ENCODE measurements at places on chromosomes 5 and 9.

- DNase-seq = peak; percentile 85
Observed at GRCh38 chr9:27861887-27862286, 288.6 kb upstream of the C9orf72 start.

- DNase-seq = no peak
Observed at GRCh38 chr5:72485430-72485974, 21.7 kb downstream of the ZNF366 start.

DNA sequence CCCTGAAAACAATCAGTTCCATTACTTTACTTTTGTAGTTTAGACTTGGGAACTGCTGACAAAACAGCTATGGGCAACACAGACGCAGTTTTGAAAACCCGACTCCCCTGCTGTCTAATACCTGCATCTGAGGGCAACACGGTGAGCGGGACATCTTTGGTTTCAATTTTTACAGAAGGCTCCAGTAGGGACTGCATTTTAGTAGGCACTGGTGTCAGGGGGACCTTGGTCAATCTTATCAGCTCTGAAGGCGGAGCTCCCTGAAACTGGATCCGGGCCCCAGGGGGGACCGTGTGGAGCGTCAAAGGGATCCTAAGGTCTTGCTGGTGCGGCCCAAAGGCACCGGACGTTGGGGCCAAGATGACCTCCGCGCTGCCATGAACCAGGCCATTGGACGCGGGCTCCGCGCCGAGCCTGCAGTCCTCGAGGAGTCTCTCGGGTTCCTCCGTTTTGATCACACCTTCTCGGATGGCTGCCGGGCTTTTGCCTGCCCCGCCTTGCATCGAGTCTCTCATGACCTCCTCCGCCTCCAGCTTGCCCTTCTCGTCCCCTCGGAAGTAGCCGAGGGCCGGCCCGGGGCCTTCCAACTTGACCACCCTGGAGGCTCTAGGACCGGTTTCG, 1.1 kb downstream of the SOX30 start:
- DNase-seq = no peak

DNA sequence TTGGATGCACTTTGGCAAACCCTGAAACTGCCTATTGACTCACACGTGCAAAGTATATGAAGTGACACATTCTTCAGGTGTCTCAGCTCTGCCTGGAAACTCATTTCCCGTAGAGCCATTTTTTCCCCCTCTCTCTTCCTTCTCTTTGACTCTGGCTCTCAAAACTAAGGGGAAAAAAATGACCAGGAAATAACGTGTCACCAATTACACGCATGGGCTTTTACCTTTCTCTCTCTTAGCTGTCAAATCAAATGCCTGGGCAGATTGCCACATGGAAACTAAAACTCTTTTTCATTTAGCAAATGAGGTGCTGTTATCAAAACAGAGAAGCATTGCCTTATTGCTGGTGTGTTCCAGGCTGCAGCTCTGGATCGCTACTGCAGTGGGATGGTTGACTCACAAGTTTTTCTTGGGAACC, 18.3 kb upstream of the IFNK start:
- DNase-seq = no peak

DNA sequence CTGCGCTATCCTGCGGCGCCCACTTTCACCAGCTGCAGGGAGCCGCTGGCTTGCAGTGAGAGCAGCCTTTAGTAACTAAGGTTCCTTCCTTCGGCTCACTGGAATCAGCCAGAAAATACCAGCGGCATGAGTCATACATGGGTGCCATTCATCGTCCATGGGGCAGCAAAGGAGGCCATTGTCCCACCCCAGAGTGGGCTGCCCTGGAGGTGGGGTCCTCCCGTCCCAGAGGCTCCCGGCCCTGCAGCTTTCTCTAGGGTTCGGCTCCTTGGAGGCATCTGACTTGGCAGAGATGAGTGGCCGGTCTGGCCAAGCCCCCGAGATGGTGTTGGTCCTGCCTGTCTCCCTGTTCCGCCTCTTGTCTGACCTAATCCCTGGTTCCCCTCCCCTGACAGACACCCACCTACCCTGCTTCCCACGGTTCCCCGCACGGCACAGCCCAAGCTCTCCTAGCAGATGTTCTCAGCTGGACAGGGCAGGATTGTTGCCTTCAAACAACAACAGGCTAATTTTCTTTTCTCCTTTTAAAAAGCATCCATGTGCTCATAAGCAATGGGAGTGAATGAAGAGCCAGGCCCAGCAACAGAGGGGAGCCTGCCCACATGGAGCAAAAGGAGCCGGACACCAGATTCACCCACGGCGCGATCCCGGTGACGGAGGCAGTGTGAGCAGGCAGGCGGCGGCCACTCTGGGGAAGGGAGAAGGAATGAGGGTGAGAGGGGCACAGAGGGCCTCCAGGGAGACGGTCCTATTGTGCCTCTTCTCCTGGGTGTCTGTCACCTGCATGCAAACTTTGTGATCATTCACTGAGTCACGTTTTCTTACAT, 97.0 kb upstream of the COL5A1 start:
- peak; percentile 91 for DNase-seq

DNA sequence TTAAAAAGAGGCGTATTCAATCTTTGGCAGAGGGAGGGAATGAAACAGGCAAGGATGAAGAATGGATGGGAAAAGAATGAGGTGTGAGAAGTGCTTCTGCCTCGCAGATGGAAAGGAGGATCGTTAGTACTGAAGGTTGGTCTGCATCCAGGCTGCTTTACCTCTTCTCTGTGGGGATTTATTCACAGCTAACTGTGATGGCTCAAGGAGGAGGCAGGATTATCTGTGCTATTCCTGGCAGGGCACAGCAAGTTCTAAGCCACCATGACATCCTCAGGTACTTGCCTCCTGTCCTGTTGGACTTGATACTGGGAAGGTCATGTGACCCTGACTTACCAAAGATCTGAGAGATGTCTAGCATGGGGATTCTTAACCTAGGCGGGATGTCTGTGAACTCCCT, 84.3 kb downstream of the GDNF start:
- DNase-seq = no peak

- DNase-seq = no peak
Observed at GRCh38 chr5:116595498-116595897, 20.9 kb upstream of the SEMA6A start.

DNA sequence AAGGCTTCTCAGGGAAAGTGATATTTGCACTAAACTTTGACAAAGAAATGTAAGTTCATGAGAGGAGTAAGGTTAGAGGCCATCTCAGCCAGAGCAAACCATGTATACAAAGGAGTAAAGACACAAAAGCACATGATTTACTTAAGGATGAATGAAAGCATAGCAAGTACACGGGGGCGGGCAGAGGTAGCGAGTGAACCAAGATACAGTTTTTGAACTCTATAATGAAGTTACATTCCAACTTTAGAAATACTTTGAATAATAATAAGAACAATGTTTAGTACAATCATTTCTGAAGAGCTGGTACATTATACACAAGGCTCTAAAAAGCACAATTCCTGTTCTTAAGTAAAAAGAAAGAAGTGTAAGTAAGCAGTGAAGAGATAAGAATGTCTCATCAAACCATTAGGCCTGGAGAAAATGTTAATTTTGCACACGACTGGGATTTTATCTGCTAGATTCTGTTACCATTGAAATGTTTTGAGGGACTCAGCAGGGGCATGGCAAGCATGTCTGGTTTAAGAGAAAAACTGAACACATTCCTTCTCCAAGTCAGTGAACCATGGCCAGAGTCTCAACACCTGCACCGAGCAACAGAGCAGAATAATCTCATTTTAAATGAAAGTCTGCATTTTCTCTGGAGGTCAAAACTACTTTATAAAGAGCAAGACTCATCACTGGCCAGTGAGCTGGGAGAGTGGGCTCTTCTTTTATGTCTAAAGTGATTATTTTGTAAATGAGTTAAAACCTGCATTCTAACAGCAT, 147.6 kb upstream of the TRPM3 start:
- no peak for DNase-seq

DNA sequence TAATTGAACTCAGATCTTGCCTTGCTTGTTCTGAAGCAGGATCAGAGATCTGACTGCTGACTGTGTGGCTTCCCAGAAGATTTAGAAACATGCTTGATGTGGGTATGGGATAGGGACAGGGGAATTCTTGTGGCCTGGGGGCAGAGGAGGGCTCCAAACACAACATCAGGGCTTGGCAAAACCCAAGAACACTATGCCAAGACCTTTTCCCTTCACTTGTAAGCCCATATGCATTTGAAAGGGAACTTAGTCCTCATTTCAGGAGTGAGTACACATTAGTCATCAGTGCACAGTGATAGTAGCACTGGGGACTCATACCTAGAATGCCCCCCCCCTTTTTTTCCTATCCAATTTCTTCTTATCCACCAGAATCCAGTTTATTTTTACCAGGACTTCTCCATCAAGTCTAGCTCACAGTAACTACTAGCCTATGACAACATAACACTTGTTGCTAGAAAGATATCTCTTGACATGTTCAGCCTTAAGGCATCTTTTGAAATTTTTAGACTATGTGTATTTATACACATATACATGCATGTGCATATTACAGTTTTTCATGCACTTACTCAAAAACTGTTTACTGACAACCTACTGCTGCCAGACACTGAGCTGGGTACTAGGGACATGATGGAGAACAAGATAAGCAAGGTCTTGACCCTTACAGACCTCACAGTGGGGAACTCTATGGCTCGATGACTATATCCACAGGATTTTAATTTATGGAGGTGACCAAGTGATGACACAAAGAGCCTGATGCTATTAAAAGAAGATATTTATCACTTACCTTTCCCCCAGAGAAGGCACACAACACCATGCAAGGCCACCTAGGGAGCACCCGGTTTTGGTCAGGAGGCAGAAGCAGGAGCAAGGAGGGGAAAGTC, 158.3 kb upstream of the MAP3K1 start:
- peak; percentile 46 for DNase-seq

DNA sequence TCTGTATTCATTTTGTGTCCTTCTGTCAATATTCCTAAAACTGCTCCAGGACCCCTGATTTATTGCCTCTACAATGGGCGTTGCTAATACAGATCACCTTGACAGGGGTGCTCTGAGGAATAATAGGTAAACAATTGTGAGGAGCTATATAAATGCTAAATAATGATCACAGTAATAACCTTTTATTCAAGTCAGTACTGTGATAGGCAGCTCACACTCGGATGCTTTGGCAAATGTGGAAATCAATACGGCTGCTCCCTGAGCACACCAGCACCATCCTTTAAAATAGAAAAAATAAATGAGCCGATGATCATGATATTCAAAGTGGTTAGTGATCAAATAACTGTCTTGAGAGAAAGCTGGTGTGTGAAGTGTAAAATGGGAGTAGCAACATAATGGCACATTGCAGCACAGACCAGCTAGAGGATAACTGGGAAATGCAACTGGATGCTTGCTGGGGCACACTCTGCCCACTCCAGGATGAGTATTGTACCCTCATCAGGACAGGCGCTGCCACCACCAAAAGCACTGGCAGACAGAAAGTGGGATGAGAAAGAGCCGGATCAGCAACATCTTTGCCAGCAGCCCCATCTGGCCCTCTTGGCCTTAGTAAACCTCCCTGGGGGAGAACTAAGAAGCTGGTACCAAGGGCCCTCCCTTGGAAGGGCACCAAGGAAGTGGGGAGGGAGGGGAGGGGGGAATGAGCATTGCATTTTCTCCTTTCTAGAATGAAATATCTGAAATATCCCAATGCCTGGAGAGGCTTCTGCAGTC, 69.4 kb upstream of the SPATA31D4 start:
- no peak for DNase-seq

DNA sequence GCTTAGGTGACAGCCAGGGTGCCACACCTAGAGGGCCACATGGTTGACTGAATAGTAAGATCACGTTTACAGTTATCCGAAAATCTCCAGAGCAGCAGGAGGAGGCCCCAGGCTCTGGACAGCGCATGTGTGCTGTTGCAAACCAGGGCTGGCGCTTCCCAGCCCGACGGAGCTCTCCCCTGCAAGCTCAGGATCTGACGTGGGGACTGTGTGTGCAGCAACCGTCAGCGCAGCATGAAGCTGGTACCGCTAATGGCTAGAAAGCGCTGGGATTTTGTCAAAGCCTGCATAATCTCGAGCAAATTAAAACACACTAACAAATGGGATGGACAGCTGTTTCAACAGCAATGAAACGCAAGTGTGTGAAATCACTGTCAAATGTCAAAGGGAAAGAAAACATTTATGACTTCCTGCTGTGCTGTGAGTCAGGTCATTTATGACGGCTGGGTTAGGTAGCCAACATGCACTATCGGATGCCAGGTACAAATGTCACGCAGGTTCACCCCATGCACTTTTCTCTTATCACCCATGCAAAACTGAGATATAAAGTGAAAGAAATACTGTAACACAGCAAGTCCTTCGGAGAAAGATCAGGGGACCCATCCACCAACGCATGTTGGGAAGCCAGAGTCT, 7.5 kb downstream of the SURF4 start:
- DNase-seq = no peak

DNA sequence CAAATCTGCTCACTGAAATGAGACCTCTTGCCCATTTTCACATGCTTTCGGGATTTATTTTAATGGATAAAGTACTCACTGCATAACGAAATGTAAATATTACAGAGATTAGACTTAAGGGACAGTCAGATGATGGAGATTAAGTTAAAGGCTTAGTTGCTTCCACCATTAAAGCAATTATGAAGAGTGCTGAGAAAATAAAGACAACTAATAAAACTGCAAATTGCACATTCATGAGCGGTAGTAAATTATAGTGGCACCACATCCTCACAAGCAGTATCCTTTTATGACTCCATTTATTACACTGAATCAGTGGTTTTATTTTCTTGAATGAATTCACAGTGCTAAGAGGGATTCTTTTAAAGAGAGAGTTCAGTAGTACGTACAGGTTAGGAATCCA, 76.2 kb upstream of the TMED7 start:
- no peak for DNase-seq

DNA sequence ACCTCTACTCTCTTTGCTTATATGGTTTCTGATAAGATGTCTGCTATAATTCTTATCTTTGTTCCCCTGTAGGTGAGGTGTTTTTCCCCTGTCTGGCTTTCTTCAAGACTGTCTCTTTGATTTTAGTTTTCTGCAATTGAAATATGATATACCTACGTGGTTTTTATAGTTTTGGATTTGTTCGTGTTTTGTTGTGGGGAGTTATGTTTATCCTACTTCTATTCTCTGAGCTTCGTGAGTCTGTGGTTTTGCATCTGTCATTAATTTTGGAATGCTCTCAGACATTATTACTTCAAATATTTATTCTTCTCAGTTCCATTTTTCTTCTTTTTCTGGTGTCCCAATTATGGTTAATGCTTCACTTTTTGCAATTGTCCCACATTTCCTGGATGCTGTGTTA, 521.3 kb downstream of the KCTD16 start:
- peak; percentile 23 for DNase-seq

GRCh38 chr5:59553992-59554391, 339.5 kb downstream of the PDE4D start:
- DNase-seq = no peak

- peak; percentile 11 for DNase-seq
Observed at GRCh38 chr9:12415361-12415760, 277.8 kb upstream of the TYRP1 start.

GRCh38 chr5:110768138-110768860, 29.5 kb downstream of the SLC25A46 start:
- DNase-seq = peak; percentile 60

DNA sequence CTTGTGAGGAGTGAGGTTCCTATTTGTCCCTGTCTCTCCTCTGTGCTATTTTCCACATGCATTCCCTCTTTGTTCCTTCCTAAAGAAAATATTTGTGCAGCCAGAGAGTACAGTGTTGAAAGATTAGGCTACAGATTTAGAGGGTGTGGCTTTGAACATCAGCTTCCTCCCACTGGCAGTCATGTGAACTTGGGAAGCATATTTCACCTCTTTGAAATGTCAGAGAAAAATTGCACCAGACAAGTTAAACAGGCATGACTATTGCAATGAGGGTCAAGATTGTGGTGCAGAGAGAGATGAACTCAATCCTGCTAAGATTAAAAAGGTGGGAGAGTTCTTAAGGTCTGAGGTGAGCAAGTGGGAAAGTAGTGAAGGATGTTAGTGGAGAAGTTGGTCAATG, 641.0 kb downstream of the DNAH5 start:
- no peak for DNase-seq

GRCh38 chr5:147557876-147558745, 48.2 kb upstream of the DPYSL3 start:
- DNase-seq = no peak
